Hematopoietic multipotent progenitor cell treated with erythropoietin and hydrocortisone succinate and interleukin-3 and kit ligand, for 6 days (in vitro differentiated cells): ENCODE measurements at places on chromosomes 3 and 15.
A peak's percentile ranks its signal among the peaks of the same experiment; 100 is the strongest.

DNA sequence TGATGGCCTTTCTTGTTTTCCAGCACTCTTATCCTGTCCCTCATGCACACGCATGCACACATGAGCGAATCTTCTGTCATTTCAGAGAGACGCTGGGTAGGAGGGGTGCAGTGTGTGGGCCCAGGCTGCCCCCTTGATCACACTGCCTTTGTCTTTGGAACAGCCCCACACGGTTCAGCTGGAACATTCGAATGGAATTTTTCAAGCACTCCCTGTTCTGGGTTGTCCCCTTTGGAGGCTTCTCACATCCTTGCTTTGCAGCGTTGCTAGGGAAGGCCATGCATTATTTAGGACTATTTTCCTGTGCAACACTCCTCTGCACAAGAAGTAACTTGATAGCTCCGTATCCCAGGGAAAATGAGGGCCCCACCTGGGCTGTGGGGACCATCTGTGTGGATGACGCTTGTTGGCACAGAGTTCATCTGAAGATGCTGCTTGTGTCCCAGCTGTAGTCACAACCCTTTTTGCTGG is 78.4 kb downstream of the SPSB4 start:
- DNase-seq, result no peak

GRCh38 chr3:129312021-129312639 is 33.5 kb downstream of the HMCES start:
- DNase-seq, result no peak

DNA sequence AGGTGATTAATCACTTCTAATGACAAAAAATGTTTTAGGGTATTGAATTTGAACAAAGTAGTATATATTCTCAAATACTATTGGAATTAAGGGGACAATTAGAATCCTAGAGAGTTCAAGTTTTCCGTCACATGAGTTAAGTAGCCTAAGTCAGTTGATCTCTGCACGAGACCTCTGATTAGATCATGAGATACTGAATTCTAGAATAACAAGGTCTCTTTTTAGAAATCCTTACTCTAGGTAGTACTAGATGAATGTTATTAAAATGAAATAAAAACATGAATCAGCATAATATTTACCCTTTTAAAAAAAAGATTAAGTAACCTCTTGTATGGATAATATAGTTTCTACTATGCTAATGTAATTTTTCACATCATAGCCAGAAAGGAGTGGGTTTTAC is 43.4 kb downstream of the MYO5A start:
- peak; percentile 20 for DNase-seq

DNA sequence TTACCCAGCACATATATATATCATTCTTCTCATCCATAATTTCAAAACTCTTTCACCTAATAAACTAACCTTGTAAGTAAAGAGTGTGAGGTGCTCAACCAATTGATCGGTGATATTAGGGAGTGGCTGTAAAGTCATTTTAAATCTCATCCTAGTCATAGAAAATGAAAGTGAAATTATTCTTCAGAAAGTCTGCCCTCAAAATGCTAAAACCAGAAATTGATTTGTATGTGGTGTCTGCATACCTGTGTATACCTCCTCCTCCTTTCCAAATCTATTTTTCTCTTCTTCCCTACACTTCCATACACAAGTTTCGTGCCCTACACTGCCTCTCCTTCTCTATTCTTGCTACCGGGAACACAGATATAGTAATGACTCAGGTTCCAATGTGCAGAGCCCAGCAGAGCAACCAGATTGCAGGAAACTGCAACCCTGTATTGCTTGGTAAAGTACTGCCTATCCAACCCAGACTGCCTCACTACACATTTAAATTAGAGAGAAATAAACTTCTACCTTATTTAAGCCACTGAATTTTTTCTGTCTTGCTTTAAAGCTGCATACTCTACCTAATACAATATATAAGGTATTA is 7.4 kb upstream of the TBC1D5 start:
- no peak for DNase-seq

DNA sequence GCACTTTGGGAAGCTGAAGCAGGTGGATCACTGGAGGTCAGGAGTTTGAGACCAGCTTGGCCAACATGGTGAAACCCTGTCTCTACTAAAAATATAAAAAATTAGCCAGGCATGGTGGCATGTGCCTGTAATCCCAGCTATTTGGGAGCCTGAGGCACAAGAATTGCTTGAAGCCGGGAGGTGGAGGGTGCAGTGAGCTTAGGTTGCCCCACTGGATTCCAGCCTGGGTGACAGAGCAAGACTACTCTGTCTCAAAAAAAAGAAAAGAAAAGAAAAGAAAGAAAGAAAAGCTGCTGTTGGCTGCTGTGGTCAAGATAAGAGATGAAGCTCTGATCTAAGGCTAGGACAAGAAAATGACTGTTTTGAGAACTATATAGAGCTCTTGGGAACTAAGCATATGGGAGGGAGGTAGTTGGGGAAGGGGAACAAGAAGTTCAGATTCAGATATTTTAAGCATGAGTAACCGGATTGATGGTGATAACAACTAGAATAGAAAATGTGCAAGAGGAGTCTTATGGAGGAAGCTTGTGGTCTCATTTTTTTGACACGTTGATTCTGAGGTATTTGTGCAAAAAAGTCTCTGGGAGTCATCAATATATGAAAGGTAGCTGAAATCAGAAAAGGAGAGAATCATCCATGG is 25.7 kb downstream of the DNAH12 start:
- peak; percentile 5 for DNase-seq

- DNase-seq, result peak; percentile 19
Measured at GRCh38 chr3:25433868-25434267, 5.8 kb downstream of the RARB start.

GRCh38 chr15:97567411-97567810 is 393.1 kb upstream of the ARRDC4 start:
- DNase-seq, result no peak

DNA sequence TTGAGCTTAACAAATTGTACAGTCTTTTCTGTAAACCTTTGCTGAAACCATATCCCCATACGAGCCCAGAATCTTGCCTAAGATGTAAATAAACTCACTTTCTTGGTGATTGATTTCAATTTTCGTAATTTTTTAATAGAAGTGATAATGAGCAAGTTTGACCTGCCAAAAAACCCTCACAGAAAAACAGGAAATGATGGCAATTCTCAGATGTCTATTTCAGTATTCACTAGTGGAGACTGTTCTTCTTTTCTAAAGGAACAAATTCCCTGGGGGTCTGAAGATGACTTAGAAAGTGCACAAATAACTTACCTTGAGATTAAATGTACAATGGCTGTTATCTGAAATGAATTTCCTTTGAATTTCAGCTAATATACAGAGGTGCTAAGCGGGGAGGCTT is 116.5 kb upstream of the CMC1 start:
- DNase-seq, result no peak

- no peak for DNase-seq
Measured at GRCh38 chr15:22850055-22850454, 11.6 kb downstream of the NIPA2 start.

GRCh38 chr3:69838217-69838616 is 99.0 kb downstream of the MITF start:
- no peak for DNase-seq

- DNase-seq, result no peak
Measured at GRCh38 chr3:138470687-138471086, 36.3 kb downstream of the ESYT3 start.

DNA sequence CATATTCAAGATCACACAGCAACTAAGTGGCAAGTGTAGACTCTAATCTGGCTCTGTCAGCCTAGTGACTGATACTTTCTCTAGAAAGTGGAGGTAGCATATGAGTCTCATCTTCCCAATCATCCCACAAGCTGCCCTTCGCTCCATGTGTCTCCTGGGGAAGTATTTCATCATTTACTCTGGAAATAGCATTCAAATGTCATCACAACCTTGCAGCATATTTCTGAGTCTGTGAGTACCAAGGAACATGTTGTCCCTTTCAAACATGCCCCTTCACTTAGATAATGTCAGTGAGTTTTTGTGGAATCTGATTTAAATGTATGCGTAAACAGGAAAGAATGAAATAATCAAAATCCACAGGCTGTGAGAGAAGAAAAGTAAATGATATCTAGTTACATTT is 322.9 kb downstream of the SLC9A9 start:
- DNase-seq, result no peak

GRCh38 chr3:167773584-167773983 is 38.1 kb downstream of the SERPINI1 start:
- DNase-seq, result no peak

DNA sequence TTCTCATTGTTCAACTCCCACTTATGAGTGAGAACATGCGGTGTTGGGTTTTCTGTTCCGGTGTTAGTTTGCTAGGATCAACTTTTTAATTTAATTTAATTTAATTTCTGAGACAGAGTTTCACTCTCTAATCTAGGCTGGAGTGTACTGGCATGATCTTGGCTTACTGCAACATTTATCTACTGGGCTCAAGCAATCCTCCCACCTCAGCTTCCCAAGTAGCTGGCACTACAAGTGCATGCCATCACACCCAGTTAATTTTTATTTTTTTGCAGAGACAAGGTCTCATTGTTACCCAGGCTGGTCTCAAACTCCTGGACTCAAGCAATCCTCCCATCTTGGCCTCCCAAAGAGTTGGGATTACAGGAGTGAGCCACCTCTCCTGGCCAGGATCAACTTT is 82.7 kb downstream of the GPR156 start:
- DNase-seq, result no peak

DNA sequence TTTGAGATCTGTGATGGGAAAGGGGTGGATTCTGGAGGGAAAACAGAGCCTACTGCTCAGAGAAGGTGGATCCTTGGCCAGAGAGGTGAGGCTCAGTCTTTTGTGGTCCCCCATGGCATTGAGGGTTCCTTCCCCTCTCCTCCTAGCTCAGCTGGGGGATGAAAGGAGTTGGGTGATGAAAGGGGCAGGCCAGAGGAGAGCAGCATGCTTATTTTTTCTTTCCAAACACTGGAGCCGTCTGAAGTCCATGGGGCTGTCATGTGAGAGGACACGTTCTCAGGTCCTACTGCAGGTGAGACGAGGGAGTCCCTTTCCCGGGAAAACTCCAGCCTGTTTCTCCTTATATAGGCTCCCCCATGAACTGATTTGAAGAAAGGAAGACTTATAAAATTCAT is 71.4 kb downstream of the SCN5A start:
- DNase-seq, result no peak
